Type B pancreatic cell (in vitro differentiated cells): ENCODE measurements at places on chromosomes 11 and 22. TPM values are rescaled to one million over a fixed set of nuclear protein-coding genes. Genes with fewer than 3 reads are reported as not detected.

The WBP2NL gene
- not detected in 2 replicates for total RNA-seq

The SCGB1A1 gene
- not detected in 2 replicates for total RNA-seq

The RPUSD4 gene
- 25.3 and 41.7 TPM in 2 replicates for total RNA-seq

The INTS4 gene
- total RNA-seq: 27.1 and 46.3 TPM in 2 replicates

The WEE1 gene
- 80.1 and 104 TPM in 2 replicates for total RNA-seq

The RNF26 gene
- total RNA-seq: 40.3 and 45.6 TPM in 2 replicates

The NCF4 gene
- total RNA-seq: 0.59 TPM in 1 of 2 replicates, not detected in the other

The OR51E2 gene
- total RNA-seq: 0.58 TPM in 1 of 2 replicates, not detected in the other

The C1QTNF5 gene
- 2.0 and 4.0 TPM in 2 replicates for total RNA-seq

The SAA2 gene
- total RNA-seq: not detected in 2 replicates

The MYOD1 gene
- 3.6 TPM in 1 of 2 replicates, not detected in the other for total RNA-seq

The CHST1 gene
- 4.5 and 9.2 TPM in 2 replicates for total RNA-seq

The APOA4 gene
- 21.7 and 88.5 TPM in 2 replicates for total RNA-seq

GRCh38 chr11:120331301-120331996 is 4.8 kb upstream of the ARHGEF12 start:
- no peak overlapping the region for H3K4me3 ChIP-seq
- H3K4me1 ChIP-seq: peaks cover 15% of the 10 kb centered on the region
- peaks cover 9% of the 10 kb centered on the region for H3K36me3 ChIP-seq
- no peaks in the 10 kb centered on the region for H3K27me3 ChIP-seq
- H3K27ac ChIP-seq: no peak overlapping the region

DNA sequence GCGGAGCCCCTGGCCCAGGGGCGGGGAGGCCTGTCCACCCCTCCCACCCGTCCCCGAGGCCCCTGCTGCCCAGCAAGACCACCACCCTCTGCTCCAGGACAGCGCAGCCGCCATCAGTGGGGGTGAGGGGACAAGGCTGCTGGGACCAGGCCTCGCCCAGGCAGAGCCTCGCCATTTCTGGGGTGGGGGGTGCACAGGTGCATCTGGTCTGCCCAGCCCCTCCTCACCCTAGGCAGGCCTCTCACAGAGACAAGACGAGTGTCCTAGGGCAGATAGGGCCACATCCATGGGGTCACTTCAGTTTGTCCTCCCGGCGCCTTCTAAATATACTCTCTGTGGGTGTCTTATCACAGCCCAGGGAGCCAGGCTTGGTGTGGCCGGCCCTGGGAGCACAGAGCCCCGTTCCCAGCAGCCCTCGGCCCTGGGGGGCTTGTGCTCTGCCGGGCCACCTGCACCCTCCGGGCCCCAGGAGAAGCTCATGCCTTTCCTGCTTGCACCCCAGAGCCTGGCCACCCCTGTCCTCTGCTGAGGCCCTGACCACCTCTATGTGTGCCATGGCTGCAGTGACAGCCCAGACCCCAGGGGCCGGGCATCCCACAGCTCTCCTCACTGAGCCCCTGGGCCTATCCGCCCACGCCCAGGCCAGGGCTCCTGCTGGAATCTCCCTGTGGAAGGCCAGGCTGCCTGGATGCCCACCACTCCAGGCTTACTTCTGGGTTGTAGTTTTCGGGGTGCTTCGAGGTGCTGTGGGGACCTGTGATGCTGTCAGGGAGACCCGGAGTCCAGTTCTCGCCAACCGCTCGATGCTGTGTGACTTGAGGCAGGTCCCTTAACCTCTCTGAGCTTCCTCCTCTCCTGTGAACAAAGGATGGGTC is 70.8 kb downstream of the KCNQ1 start:
- no peak overlapping the region for H3K27ac ChIP-seq
- H3K27me3 ChIP-seq: peaks cover 7% of the 10 kb centered on the region
- DNase-seq: peak; percentile 65
- no peak overlapping the region for H3K4me3 ChIP-seq
- H3K36me3 ChIP-seq: no peaks in the 10 kb centered on the region

GRCh38 chr11:87722756-87723565 is 452.3 kb downstream of the RAB38 start:
- peaks cover 5% of the 10 kb centered on the region for H3K4me1 ChIP-seq
- H3K36me3 ChIP-seq: no peaks in the 10 kb centered on the region
- H3K27me3 ChIP-seq: no peaks in the 10 kb centered on the region
- H3K27ac ChIP-seq: no peak overlapping the region
- H3K4me3 ChIP-seq: no peak overlapping the region

- peaks cover 5% of the 10 kb centered on the region for H3K36me3 ChIP-seq
- no peak overlapping the region for H3K27ac ChIP-seq
- H3K4me1 ChIP-seq: no peaks in the 10 kb centered on the region
- H3K27me3 ChIP-seq: peaks cover 27% of the 10 kb centered on the region
Measured at GRCh38 chr11:123718469-123718868, 23.0 kb downstream of the ZNF202 start.

GRCh38 chr11:10492084-10492483 is 37.0 kb downstream of the AMPD3 start:
- H3K27ac ChIP-seq: no peak overlapping the region
- peaks cover 22% of the 10 kb centered on the region for H3K4me1 ChIP-seq
- no peak for DNase-seq
- no peaks in the 10 kb centered on the region for H3K27me3 ChIP-seq
- H3K36me3 ChIP-seq: peaks cover 35% of the 10 kb centered on the region

GRCh38 chr22:35479985-35480550 is 60.6 kb upstream of the RASD2 start:
- no peak overlapping the region for H3K27ac ChIP-seq
- no peak overlapping the region for H3K4me3 ChIP-seq
- no peaks in the 10 kb centered on the region for H3K36me3 ChIP-seq
- peaks cover 38% of the 10 kb centered on the region for H3K4me1 ChIP-seq
- H3K27me3 ChIP-seq: peaks cover 8% of the 10 kb centered on the region

- no peak overlapping the region for H3K4me3 ChIP-seq
- no peak for DNase-seq
- no peaks in the 10 kb centered on the region for H3K36me3 ChIP-seq
- H3K27me3 ChIP-seq: peaks cover 10% of the 10 kb centered on the region
- H3K4me1 ChIP-seq: no peaks in the 10 kb centered on the region
Measured at GRCh38 chr11:60717956-60718355, 6.6 kb upstream of the MS4A18 start.

GRCh38 chr22:24432059-24432853 is 4.9 kb downstream of the ADORA2A start:
- peaks cover 5% of the 10 kb centered on the region for H3K27me3 ChIP-seq
- DNase-seq: no peak
- no peak overlapping the region for H3K4me3 ChIP-seq
- H3K4me1 ChIP-seq: peaks cover 25% of the 10 kb centered on the region
- no peaks in the 10 kb centered on the region for H3K36me3 ChIP-seq

DNA sequence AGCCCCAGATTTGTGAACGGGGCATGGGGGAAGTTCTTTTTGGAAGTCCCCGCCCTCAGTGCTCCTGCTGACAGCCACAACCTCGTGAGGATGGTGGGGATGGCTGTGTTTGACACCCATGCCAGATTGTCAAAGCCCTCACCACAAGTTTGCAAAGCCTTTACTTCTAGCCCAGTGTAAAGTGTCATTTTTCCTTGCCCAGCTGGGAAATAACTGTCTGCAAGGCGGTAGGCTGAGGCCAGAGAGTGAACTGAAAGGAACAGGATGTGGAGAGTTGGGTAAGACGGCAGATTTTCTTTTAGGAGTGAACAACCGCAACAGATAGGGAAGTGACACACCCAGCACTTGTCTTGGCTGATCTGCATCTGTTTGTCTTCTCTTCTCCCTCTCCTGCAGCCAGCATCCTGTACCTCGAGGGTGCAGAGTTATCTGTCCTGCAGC is 13.6 kb downstream of the IL17RA start:
- H3K36me3 ChIP-seq: peaks cover 4% of the 10 kb centered on the region
- H3K4me3 ChIP-seq: no peak overlapping the region
- no peaks in the 10 kb centered on the region for H3K4me1 ChIP-seq
- H3K27ac ChIP-seq: no peak overlapping the region
- no peak for DNase-seq
- no peaks in the 10 kb centered on the region for H3K27me3 ChIP-seq

- no peak for DNase-seq
- H3K4me3 ChIP-seq: no peak overlapping the region
- H3K36me3 ChIP-seq: peaks cover 4% of the 10 kb centered on the region
- no peak overlapping the region for H3K27ac ChIP-seq
- no peaks in the 10 kb centered on the region for H3K27me3 ChIP-seq
- H3K4me1 ChIP-seq: no peaks in the 10 kb centered on the region
Measured at GRCh38 chr11:10164621-10165020, 129.4 kb downstream of the SBF2 start.
